ENCODE measurements at places on chromosomes 7 and 10.

- no peak for DNase-seq
These were observed 25.3 kb downstream of the CCDC6 start for GRCh38 chr10:59880971-59881510.

GRCh38 chr7:47433564-47433895, 148.4 kb downstream of the TNS3 start:
- DNase-seq: no peak

DNA sequence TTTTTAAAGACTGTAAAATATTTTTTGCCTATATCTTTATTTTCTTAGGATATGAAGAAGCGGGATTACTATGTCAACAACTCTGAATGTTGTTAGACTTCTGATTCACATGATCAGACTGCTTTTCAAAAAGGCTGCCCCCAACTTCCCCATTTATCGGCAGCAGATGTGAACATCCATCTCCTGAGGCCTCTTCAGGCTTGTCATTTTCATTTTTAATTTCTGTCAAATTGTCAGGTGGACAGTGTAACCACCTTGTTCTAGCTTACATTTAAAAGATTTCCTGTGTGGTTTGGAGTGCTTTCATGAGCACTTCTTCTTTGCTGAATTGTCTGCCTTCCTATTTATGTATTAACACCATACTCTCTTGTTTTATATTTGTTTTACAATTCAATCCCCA, 78.8 kb upstream of the GSDME start:
- no peak for DNase-seq

GRCh38 chr10:122176232-122177213, 94.6 kb upstream of the BTBD16 start:
- no peak for DNase-seq

DNA sequence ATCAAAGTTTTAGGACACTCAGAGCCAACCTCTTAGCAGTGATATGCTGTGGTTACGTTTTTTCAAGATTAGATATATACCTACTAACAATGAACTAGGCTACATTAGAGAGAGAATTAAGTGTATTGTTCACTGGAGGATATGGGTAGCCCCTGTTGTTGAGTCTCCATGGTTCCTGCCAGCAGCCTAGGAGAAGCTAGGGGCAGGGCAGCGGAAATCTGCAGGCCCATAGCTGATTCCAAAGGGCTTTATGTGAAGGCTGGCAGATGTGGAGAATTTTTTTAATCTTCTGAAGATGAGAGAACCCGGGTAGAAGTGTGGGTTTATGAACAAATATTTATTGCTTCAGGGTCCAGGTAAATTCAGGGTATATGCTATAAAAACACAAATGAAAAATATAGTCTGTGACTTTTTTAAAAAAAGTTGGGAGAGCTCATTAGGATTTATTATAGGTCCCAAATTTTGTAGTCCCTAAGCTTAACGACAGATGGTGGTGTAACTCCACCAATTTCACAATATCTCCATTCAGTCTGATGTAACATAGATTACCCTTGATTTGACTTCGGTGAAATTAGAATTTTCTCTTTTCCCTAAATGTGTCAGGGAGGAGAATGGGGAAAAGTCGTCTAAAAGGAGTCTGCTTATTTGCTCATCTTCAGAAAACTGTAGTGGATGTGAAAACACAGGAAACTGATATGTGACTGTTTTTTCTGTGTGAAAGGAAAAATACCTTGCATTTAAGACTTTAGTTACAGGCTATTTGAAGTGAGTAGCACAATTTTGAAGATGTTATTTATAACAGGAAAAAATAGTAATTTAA, 163.0 kb upstream of the PPP1R3A start:
- DNase-seq: no peak

DNA sequence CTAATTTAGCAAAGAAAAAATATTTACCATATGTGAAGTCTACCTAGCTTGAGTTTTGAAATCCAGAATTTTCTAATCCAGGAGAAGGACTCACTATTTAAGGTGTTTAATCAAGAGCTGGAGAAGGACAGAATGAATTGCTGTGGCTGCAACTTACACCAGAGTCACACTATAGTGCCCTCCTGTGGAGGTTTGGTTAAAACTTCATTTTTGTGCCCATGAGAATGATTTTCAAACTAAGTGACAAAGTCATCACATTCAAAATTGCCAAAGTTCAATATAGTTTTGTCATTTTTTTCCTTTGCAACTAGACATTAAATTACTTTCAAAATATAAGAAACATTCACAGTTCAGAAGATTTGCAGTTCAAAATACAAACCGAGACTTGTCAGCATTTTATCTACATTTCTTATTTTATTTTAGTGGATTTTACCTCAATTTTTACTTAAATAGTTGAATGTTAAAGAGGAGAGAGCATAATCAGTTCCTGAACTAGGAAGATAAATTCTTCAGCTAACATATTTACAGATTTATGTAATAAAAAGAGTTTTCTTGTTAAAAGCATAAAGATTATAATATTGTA, 70.7 kb downstream of the CABCOCO1 start:
- DNase-seq: no peak

GRCh38 chr7:94160719-94161435, 156.7 kb upstream of the BET1 start:
- no peak for DNase-seq

DNA sequence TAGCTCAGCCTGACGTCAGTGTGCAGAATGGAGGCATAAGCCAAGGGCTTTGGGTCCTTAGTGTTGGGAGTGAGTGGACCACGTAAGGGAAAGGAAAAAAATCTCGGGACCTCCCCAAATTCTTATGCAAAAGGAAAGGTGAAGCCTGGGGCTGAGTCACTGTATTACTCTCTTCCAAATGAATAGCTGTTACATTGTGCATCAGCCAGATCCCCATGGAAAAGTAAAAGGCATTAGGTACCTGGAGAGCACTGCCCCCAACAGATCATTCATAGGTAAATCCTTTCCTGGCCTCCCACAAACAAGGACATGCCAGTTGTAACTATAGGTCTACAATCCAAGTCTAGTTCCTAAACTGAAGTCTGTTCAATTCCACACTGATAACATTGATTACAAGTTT, 170.5 kb downstream of the C1GALT1 start:
- DNase-seq: no peak

GRCh38 chr10:21399392-21400035, 126.0 kb downstream of the SKIDA1 start:
- peak; percentile 39 for DNase-seq

GRCh38 chr10:101889256-101890210, 45.9 kb upstream of the KCNIP2 start:
- DNase-seq: peak; percentile 32
